GDM1 (cell line): ENCODE measurements at places on chromosomes 7 and 10.
A peak's percentile ranks its signal among the peaks of the same experiment; 100 is the strongest.

DNA sequence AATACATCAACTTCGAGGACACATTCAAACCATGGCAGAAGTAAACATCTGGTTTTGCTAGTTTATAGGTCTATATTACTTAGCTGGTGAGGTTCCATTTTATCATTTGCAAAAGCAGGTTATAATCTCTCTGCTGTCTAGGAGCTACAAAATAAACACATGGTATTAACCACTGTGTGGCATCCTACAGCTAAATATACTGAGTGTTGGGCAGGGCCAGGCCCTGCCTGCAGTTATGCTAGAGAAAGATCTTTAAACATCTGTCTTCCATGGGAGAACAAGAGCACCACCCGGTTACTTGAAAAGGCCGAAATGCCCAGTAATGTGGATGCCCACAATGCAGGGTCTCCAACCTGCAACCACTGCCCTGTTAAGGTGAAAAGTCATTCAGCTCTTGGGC lies 20.6 kb upstream of the FKBP9 start:
- DNase-seq: no peak

- DNase-seq: no peak
Observed at GRCh38 chr7:157523371-157523765, 186.6 kb downstream of the DNAJB6 start.

GRCh38 chr10:22635650-22636049 lies 78.7 kb downstream of the PIP4K2A start:
- DNase-seq: no peak

GRCh38 chr7:92624298-92624996 lies 34.3 kb upstream of the FAM133B start:
- DNase-seq: no peak

GRCh38 chr7:2966466-2967078 lies 77.1 kb downstream of the CARD11 start:
- no peak for DNase-seq

DNA sequence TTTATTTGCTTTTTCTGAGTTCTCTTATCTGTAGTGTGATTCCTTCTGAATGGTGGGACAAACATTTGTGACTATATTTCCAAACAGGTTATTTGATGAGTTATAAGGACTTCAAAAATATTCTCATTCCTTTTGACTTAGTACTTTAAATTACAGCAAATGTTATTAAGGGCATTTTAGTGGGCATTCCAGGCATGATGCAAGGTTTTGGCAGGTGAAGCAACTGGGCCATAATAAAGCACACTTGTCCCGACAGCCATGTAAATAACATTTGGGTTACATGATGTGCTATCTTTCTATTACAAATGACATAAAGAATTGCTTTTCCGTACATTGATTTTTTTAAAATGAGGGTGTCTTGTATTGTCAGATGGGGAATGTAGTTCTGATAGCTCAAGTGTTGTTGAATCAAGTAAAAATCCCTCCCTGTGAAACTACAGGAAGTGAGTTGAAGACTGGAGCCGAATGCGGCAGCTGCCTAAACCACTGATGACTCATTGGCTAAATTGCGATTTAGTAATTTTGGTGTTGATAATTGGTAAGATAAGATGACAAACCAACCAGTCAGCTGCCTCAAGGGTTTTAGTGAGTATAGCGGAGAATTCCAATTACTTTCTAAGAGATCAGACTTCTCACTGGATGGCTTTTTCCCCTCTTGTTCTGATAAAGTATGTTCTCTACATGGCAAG lies 231.3 kb upstream of the NPY start:
- no peak for DNase-seq

DNA sequence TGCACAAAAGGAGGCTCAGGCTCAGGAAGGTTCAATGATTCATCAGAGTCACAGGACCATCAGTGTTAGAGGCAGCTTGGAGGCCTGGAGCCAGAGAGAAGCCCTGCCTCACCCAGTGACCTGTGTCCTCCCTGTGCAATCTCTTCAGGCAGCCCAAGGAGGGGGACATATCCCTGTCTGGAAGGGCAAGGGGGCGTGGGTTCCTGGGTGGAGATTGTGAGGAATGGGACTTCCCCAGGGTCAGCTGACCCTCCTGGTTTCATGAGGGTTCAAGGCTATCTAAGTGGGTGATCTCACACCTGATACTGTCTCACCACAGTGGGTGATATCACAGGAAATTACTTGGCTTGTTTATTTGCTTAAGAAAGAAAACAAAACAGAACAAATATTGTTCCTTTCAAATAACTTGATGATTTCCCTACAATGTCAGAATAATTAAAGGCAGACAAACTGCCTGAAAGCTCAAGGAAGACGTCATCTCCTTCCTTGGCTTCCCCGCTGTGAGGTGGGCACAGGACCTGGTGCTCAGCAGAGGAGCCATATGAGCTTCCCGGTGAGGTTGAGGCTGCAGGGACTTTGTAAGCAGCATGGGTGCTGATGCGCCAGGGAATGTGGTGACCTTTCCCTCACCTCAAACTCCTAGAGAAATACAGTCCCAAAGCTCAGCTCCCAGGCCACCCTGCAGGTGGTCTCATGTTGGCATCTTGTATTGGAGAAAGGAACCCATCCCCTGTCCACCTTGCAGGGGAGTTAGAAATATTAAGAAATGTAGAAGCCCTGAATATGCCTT lies 763.2 kb downstream of the GRID1 start:
- DNase-seq: no peak

- DNase-seq: peak; percentile 27
Observed at GRCh38 chr10:110212119-110213006, 5.0 kb downstream of the MXI1 start.

DNA sequence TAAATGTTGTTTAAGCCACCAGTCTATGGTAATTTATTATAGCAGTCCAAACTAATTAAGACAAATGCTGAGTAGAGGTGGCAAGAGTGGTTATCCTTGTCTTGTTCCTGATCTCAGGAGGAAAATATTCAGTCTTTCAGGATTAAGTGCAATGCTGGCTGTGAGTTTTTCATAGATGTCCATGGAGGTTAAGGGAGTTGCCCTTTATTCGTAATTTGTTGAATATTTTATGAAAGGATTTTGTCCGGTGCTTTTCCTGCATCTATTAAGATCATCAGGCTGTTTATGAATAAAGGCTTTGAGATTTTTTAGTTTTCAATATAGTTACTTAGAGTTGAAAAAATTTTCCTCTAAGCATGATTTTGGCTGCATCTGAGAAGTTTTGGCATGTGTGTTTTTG lies 182.2 kb downstream of the SPAG6 start:
- no peak for DNase-seq

- no peak for DNase-seq
Observed at GRCh38 chr7:157875230-157876179, 538.7 kb downstream of the DNAJB6 start.

- DNase-seq: no peak
Observed at GRCh38 chr10:58258977-58259692, 8.6 kb downstream of the IPMK start.

DNA sequence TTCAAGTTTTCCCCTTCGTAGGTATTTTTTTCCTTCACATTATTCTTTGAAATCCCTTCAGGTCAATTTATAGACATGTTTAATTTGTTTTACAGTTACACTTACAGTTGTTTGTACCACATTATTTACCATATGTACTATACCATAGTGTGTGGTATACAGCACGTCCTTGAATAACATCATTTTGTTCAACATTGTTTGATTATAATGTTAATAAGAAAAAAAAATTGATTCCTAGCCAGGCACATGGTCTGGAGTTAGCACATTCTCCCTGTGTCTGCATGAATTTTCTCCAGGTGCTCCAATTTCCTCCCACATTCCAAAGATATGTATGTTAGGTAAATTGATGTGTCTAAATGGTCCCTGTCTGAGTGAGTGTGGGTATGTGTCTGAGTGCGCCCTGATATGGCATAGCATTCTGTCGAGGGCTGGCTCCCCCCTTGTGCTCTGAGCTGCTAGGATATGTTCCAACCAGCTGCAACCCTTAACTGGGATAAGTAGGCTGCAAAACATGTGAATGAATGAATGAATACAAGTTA lies 247.6 kb downstream of the CCDC7 start:
- DNase-seq: no peak

- DNase-seq: no peak
Observed at GRCh38 chr10:68133523-68133922, 24.2 kb downstream of the MYPN start.

DNA sequence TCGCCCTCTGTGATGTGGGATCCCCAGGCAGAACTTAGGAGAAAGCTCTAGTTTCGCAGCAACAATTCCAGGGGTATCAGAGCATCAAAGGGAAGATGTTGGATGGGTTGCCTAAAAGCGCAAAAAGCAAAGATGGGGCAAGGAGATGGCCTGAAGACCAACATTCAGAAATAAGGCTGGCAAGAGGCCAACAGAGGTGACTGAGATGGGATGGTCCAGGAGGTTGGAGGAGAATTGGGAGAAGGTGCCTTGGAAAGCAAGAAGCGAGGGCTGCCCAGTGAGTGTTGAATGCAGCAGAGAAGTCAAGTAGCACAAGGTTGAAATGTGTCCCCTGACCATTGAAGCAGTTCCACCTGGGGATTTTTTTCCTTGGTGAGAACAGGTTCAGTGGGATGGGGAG lies 38.4 kb upstream of the TMEM273 start:
- DNase-seq: no peak

GRCh38 chr10:125859128-125859817 lies 21.8 kb downstream of the DHX32 start:
- no peak for DNase-seq

DNA sequence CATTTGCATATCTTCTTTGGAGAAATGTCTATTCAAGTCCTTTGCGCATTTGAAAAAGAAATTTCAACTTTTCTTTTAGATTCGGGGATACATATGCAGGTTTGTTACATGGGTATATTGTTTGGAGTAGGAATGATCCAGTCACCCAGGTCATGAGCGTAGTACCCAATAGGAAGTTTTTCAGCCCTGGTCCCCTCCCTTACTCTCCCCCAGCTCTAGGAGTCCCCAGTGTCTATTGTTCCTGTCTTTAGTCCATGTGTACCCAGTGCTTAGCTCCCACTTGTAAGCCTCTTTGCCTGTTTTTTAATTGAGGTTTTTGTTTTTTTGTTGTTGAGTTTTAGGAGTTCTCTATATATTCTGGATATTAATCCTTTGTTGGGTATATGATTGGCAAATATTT lies 63.3 kb downstream of the SND1 start:
- DNase-seq: no peak

- no peak for DNase-seq
Observed at GRCh38 chr10:78628976-78629375, 439.8 kb upstream of the ZMIZ1 start.

- no peak for DNase-seq
Observed at GRCh38 chr10:1382711-1383110, 326.5 kb downstream of the WDR37 start.

GRCh38 chr7:41538810-41539724 lies 163.8 kb downstream of the INHBA start:
- no peak for DNase-seq

DNA sequence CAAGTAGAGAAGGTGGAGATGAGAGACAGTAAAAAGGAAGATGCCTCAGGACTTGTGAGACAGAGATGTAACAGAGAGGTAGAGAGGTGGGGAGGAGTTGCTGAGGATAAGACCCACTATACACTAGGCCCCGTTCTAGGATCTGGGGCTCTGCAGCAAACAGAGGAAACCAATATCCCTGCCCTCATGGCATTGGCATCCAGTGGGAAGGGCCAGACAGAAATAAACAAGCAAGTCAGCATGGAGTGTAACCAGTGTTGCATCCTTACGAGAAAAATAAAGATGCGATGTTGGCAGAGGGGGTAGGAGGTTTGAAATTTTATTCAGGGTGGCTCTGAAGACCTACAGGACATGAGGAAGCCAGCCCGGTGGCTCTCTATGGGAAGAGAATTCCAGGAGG lies 22.0 kb upstream of the EEPD1 start:
- DNase-seq: no peak

DNA sequence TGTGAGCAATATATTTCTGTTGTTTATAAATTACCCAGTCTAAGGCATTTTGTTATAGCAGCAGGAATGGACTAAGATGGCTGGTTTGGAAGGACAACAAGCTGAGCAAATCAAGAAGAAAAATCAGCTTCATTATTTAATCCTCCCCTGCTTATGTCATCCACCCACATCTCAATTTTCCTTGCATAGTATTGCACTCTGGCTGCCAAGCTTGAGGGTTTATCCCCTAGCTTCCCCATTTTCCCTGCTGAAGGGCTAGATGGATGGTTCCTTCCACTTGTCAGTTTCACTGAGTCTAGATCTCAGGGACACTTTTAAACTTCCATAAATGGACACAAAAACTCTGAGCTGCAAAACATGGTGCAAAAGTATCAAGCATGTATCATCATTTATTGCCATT lies 75.2 kb upstream of the LAMB4 start:
- DNase-seq: no peak

DNA sequence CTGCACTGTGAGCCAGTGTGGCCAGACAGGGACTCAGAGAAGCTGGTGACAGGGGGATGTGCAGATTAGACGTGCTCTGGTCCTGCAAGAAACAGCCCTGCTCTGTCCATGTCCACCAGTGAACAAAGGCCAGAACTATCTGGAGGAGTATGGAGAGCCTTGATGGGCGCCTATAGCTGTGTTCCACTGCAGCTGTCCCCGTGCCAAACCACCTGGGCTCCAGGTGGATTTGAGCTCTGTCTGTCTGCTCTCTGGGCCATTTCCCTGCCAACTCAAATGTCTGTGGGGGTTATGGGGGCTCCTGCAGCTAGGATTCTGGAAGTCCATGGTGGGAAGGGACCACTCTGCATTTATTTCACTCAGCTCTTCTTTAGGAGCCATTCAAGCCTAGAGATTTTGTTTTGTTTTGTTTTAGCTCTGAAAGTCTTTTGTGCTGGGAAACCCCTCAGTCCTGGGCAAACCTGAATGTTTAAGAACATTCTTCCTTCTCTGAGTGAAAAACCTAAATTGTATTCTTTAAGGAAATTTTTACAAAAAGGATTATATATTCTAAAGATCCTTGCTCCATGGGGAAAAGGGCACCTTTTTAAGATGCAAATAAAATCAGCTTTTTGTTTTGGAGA lies 1039.5 kb upstream of the SORCS1 start:
- DNase-seq: no peak

DNA sequence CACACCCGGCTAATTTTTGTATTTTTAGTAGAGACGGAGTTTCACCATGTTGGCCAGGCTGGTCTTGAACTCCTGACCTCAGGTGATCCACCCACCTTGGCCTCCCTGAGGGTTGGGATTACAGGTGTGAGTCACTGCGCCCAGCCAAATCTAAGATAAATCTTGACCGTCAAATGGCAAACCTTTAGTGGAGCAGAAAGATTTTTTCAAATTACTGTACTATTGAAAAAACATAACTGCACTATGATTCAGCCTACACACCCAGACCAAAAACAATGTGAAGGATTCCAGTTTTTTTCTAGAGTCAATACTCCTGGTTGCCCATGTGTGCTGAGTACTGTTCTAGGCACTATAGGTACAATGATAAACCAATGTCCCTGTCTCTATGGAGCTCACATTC lies 33.9 kb upstream of the SVIL start:
- DNase-seq: no peak
